ENCODE measurements at places on chromosomes 6 and 20.

DNA sequence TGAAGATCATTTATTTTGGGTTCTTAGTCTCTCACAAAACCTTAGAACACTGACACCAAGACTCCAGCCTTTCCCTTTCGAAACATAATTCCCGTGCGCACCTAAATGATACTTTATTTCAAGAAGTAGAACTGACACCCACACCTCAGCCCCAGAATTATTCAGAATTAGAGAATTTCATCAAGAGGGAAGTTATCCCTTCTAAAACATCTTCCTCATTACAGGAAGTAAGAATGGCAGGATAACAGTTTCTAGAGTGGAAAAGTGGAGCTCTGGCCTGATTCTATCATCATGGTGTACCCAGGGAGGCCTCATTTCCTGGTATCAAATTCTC is 1.4 kb upstream of the SRXN1 start:
- DNase-seq, result no peak

DNA sequence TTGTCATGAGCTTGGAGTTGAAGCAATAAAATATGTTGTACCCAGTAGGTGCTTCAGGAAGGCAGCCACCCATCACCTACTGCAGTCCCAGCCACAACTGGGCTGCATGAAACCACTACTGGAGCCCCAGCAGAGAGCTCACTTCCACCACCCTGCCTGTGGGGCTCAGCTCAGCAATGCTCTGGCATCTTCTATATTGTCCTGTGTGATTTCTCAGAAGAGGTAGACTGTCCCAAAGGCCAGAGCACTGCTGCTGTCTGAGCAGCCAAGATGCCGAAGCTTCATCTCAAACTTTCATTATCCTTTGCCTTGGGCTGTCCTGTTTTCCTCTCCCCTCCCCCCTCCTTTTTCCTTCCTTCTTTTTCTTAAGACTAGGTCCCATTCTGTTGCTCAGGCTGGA is 126.9 kb downstream of the DHX35 start:
- DNase-seq, result no peak

DNA sequence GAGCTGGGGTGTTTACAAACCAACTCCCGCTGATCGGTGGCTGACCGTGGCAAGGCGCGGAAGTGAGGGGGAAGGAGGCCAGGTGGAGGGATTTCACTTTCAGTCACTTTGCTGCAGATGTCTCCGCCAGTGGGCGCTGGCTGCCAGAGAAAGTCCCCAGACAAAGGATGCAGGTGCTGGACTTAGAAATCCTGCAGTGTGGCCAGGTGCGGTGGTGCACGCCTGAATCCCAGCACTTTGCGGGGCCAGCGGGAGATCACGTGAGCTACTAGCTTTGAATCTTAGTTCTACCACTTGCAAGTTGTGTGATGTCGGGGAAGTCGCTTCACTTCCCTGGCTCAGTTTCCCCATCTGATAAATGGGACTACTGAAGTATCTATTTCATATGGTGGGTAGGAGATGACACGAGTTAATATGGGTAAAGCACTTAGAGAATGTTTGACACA is 180.4 kb downstream of the ZNF217 start:
- DNase-seq, result peak; percentile 9

GRCh38 chr20:50050660-50051308 is 62.2 kb downstream of the UBE2V1 start:
- peak; percentile 84 for DNase-seq

DNA sequence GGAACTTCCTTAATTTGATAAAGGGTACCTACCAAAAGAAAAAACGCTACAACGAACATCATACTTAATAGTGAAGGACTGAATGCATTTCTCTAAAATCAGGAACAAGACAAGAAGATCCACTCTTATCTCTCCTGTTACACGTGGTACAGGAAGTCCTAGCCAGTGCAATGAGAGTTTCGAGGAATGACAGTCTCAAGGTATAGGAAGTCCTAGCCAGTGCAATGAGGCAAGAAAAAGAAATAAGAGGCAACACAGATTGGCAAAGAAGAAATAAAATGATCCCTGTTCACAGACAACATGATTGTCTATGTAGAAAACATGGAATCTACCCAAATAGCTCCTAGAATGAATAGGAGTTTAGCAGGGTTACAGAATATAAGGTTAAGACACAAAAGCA is 167.8 kb upstream of the MLN start:
- DNase-seq, result no peak

GRCh38 chr6:128886706-128887105 is 3.8 kb downstream of the LAMA2 start:
- DNase-seq, result no peak

DNA sequence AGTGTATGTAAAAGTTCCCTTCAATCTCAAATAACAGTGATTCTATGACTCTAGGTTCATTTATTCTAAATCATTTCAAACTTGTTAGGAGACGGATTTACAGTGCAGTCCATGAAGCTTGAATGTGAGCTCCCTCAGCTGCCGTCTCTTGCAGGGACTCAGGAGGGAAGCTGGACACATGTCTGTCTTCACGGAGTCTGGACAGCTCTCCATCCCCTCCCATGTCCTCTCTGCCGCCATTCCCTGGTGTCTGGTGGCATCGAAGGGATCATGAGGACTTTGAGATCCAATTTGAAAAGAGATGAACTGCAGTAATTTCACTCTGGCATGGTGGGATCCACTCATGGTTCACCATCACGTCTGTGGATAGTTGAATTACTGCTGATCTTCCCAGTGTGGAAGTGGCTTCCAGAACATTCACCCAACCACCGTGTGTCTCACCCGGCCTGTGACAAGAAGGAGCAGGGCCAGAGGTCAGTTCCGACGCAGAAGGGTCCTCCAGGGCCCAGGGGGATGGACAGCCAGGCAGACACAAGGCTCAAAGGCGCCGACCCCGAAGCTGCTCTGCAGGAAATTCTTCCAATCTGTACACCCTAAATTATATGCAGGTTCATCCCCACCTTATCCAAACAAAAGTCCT is 370.1 kb downstream of the THBS2 start:
- no peak for DNase-seq

DNA sequence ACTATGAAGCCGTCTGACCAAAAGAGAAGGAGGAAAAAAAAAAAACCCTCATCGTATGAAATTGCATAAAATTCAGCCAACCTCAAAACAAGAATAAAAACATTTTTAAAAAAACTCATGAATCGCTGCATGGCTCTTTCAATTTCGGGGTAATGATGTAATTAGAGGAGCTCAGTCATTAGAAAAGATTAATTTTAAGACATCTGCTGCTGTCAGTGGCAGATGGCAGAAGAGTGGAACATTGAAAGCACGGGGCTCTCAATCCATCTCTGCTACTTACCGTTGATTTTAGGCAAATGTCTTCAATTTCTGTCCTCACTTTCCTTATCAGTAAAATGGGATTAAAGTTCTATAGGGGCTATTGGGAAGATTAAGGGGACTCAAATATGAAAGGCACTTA is 79.1 kb downstream of the EYA2 start:
- DNase-seq, result no peak

- peak; percentile 80 for DNase-seq
These were observed 2.5 kb upstream of the FKBP5 start for GRCh38 chr6:35691027-35691824.

- peak; percentile 78 for DNase-seq
These were observed 31.6 kb upstream of the SLC32A1 start for GRCh38 chr20:38692436-38693411.

- DNase-seq, result peak; percentile 62
These were observed 92.4 kb downstream of the EYA2 start for GRCh38 chr20:46987001-46987400.

DNA sequence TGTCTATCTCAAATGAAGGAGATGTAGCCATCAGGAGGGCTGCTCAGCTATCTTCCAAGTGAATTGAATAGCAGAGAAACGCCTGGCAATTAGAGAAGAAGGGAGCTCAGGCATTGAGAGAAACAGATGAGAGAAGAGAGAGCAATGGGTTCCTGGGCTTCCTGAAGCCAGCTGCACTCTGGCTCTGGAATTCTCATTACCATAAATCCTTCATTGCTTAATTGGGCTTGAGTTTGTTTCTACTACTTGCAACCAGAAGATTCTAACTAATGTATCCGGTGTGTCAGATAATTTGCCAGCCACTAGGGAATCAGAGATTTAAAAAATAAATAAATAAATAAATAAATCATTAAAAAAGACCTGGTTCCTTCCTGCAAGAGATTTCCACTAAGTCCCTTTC is 25.0 kb upstream of the CDKAL1 start:
- no peak for DNase-seq

DNA sequence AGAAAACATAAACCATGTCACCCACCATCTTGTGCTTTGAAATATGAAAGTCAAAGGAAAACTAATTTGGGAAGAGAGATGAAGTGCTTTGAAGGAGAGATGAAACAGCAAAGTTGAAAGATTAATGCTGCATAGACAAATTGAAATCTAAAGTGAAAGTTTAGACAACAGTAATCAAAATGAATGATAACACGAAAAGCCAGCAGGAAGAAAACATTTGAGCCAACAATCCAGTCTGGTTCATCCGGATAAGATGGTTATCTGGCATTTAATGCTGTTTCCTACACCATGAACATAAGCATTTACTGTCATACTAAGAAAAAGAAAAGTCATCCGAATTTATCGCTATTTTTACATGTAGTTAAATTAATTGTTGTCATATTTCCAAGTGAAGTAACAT is 595 bp downstream of the HAO1 start:
- DNase-seq, result no peak

- no peak for DNase-seq
These were observed 2.2 kb upstream of the BPIFB1 start for GRCh38 chr20:33280775-33281174.

DNA sequence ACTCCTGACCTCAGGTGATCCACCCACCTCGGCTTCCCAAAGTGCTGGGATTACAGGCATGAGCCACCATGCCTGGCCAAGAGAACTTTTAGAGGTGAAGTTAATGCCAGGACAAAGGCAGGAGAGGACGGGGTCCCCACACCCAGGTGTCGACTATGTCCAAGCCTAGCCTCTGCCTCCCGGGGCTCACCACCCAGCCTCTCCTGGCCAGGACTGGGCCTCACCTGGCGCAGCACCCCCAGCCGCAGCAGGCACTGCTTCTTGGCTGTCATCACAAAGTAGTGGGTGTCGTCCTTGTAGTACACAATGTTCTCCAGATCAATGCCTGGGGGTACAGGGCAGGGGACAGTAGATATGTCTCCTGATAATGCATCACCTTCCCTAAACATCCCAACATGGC is 4.2 kb downstream of the MICAL1 start:
- DNase-seq, result no peak

- no peak for DNase-seq
These were observed 270.7 kb downstream of the SOX4 start for GRCh38 chr6:21864206-21864605.

GRCh38 chr20:44909872-44910689 is at the start of gene PABPC1L:
Gene PABPC1L, plus strand, starts transcription at chr20:44910060. Its CDS starts 84 bp downstream, at chr20:44910144.
- DNase-seq, result peak; percentile 77

GRCh38 chr6:6842291-6842690 is 253.8 kb downstream of the LY86 start:
- DNase-seq, result no peak

DNA sequence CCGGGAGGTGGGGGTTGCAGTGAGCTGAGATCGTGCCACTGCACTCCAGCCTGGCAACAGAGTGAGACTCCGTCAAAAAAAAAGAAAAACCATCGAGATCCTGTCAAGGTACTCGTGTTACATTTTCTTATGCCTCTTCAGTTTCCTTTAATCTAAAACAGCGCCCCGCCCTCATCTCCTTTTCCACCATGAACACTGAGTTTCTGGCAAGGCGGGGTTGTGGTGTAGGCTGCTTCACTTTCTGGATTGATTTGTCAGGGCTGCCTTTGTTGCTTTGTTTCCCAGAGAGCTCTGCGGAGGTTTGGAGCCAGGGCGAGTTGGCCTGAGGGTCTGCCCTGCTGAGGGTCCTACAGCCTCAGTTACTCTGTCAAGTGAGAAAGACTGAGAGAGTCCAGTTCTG is 8.9 kb downstream of the ITPR3 start:
- no peak for DNase-seq

- DNase-seq, result peak; percentile 16
These were observed 1062.0 kb downstream of the HACE1 start for GRCh38 chr6:103797738-103798137.

DNA sequence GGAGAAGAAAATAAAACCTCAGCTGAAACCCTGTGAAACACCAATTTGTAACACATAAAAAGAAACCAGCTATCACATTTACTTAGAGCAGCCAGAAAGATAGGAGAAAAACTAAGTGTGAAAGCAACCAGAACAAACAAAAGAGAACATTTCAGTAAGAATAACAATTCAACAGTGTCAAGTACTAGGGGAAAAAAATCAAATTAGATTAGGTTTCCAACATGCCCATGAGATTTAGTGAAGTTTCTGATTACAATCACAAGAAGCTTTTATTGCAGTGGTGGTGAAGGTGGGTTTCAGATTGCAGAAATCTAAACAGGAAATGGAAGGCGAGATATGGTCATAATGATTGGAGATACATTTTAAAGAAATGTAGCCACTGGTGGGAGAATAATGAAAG is 22.1 kb upstream of the TRDN start:
- DNase-seq, result no peak

DNA sequence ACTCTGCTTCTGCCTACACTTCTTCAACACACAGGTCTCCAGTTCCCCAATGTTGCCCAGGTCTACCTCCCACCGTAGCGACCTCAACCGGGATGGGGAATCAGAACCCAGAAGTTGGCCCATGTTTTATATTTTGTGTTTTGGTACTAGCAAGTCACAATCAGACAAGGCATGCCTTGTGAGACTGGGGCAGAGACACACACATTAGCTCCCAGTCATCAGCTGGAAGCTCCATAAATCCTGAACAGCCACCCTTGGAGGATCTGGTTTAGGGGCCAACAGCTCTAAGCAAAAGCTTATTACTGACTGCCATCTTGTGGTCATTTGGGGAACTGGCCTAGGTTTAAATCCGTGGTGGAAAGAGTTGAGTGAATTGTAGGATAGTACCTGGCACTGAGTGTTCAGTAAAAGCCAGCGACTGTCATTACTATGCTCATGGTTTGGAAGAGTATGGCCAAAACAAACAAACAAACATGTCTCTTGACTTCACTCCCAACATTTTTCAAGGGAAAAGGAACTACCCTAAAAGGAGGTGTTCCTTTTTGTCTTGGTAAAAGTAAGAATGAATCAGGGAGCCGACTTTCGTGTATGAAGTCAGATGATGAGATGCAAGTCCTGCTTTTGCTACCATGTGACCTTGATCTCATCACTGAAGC is 40.5 kb downstream of the PIM1 start:
- peak; percentile 87 for DNase-seq

DNA sequence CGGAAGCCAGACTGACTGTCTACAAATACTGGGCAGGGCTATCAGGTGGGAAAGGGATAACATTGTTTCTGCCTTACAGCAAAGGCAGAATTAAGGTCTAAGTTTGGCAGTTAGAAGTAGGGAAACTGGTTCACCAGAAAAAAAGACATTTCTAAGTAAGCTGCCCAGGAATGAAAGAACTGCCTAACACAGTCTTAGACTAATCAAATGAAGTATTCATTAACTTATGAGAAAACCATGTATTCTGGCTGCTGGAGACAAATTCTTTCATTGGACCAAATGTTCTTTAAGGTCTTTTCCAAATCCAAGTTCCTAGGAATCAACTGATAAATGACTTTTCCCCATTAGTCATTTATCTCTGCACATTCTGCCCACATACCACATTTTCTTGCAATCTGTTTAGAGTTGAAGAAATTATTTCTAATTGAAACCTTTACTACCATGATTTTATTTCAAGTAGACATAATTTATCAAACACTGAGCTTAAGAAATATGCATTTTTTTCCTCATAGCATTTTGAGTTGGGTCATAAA is 120.3 kb upstream of the OGFRL1 start:
- DNase-seq, result no peak

- DNase-seq, result no peak
These were observed 89.9 kb downstream of the AKAP7 start for GRCh38 chr6:131225127-131225526.

- no peak for DNase-seq
These were observed 50.4 kb downstream of the PHACTR1 start for GRCh38 chr6:12767016-12767415.

Measured in MCF 10A (cell line).